Fibroblast of skin of abdomen (primary cell): ENCODE measurements at places on chromosomes 4 and X.
A peak's percentile ranks its signal among the peaks of the same experiment; 100 is the strongest.

DNA sequence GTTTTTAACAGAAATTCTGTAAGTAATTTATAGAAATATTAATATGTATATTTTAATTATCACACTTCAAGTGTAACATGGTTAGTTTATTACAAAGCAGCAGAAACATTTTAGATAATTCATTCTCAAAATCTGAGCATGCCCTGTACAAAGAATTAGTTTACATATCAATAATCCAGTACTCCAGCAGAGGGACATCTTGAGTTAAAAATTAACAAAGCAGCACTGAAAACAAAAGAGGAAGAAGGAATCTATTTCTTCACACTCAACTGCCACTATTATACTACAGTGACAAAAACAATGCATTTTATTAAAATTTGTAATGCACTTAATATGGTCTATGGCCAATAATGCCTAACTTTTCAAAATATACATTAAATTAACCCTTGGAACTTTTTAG, 179.1 kb upstream of the KLHL4 start:
- no peak for DNase-seq

GRCh38 chrX:7444967-7445366, 297.0 kb upstream of the PUDP start:
- no peak for DNase-seq

DNA sequence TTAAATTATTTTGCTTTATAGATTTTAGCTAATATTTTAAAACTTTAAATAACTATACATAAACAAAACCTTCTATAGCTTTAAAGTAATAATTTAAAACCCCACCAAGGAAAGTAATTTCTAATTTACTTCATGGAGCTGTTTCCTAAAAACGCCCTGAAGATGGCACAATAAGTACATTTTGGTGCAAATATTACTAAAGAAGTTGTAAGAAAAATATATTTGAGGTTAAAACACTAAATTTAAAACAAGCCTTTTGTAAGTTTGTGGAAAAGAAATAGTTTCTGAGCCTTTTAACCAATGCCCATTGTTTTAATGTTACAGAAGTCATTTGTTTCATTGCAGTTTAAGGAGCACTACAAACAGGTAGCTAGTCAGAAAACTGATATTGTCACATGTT, 137.4 kb upstream of the AGA start:
- DNase-seq, result no peak

GRCh38 chr4:36249610-36250009, 5.3 kb upstream of the ARAP2 start:
- no peak for DNase-seq

- DNase-seq, result no peak
These were observed 240.2 kb upstream of the MAGEB16 start for GRCh38 chrX:35557916-35558315.

DNA sequence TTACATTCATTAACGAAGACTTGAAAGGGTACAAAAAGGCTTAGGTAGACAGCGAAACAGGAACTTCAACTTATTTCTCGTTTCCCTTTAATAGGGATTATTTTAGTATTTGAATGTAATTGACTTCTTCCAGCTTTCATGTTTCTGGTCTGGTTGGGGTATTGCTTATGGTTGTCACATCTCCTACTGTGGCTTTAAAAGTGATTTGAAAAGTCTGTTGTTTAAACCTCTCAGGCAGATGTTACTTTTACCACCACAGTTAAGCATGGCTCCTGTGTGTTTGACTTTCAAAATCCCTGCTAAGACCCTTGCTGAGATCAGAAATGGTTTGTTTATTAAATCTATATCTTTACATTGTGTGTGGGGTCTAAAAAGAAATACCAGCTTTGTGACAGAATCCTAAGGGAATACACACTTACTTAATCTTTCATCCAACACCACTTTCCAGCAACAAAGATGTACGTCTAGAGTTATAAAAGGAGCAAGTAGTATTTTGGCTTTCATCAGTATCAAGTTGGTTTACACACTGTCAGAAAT, 661.2 kb downstream of the FAT4 start:
- no peak for DNase-seq

- no peak for DNase-seq
These were observed 32.8 kb downstream of the CEP44 start for GRCh38 chr4:174316546-174316945.

- DNase-seq, result peak; percentile 89
These were observed 1109.3 kb upstream of the LCORL start for GRCh38 chr4:19130866-19131265.

DNA sequence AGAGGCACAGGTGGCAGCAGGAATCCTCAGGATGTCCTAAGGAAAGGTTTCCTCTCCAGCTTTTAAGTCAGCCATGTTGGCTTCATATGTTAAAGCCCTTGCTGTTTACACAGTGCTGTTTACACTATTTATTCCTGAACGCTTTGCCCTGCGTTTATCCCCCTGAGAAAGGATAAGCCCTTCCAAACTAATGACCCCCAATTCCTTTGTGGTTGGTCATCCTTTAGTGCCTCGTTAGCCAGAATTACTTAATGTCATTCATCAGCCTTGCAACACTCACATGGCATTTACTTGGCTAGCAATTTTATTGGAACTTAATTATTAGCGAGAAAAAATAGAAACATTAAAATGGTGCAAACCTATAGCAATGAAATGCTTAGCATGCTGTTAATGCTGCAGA, 23.8 kb downstream of the VCX2 start:
- no peak for DNase-seq

- DNase-seq, result no peak
These were observed 1.3 kb downstream of the SPATA18 start for GRCh38 chr4:52052475-52052780.

DNA sequence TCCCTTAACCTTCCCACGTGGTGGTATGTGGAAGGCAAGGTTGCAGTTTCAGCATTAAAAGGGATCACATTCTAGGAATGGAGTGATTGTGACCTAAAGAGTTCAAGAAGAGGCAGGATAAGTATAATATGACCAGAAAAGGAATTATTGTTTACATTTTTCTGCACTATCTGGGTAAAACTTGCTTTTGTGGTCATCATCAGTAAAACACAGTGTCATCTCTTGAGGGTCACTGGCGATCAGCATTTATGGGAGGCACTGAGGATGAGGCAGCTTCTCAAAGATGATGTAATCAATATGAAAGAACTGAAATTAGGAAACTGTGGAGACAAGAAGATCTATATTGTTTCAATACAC, 88.7 kb downstream of the CFAP299 start:
- DNase-seq, result no peak

DNA sequence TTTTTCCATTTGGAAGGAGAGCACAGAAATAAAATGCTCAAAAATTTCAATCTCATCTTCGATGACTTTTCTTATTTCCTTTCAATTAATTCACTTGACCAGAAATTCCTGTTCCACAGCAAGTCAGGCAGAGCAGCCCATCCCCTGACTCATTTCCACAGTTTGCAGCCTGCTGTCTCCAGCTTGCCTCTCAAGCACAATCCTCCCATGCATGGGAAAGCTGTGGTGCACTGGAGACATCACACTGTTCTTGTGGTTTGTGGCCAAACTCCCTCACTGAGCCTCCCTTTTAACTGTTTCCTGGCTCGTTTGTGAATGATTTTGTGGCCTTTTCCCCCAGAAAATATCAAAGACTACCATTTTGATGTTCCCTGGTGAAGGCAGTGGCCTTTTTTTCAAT, 114.0 kb upstream of the ENPEP start:
- DNase-seq, result peak; percentile 89

- peak; percentile 55 for DNase-seq
These were observed 816.4 kb upstream of the FRG1 start for GRCh38 chr4:189124149-189124758.

- no peak for DNase-seq
These were observed 4.5 kb downstream of the NKX3-2 start for GRCh38 chr4:13539619-13540445.

DNA sequence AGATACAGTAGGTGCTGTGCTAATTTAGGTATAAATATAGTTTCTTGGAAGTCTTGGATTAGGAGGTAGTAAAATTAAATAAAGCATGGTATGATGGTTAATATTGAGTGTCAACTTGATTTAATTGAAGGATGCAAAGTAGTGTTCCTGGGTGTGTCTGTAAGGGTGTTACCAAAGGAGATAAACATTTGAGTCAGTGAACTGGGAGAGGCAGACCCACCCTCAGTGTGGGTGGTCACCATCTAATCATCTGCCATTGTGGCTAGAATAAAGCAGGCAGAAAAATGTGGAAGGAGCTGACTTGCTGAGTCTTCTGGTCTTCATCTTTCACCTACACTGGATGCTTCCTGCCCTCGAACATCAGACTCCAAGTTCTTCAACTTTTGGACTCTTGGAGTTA, 153.7 kb upstream of the GK2 start:
- no peak for DNase-seq

DNA sequence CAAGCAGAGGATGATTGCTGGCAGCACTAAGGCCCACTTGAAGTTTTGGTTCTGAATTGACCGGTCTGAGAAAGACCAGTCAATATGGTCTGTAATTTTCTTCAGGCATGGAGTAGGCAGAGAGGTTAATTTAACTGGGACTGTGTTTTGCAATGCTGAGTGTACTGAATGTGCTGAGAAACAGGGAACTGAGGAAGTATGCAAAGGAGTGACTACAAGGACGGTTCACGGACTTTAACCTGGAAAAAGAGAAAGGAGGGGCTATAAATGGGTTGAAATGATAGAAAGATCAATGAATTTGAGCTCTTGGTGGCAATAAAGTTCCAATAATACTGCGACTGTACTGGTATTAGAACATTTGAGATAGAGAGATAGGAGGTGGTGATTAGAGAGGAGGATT, 84.5 kb downstream of the MAGEB17 start:
- DNase-seq, result no peak

GRCh38 chr4:109801895-109802319, at the start of gene CFI:
Gene CFI (minus strand): TSS chr4:109801999. CDS start chr4:109801971, 28 bp downstream.
- peak; percentile 80 for DNase-seq

DNA sequence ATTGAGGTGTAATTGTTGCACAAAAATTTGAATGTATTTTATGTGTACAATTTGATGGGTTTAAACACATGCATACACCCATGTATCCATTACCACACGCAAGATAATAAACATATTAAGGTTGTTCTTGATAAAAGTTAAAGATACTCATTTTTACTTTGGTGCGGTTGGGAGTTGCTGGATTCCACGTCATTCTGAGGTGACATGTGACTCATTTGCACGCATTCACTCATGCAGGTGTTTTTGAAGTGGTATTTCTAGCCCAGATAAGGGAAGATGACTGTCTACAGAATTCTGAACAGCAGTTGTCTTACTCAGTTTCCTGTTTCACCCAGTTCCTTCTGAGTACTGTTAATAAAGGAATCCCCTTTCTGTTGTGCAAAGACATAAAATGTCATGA, 142.0 kb downstream of the RTL3 start:
- no peak for DNase-seq

GRCh38 chrX:12693754-12694153, 97.5 kb upstream of the PRPS2 start:
- no peak for DNase-seq

- no peak for DNase-seq
These were observed 60.1 kb downstream of the APBB2 start for GRCh38 chr4:41154010-41154813.

DNA sequence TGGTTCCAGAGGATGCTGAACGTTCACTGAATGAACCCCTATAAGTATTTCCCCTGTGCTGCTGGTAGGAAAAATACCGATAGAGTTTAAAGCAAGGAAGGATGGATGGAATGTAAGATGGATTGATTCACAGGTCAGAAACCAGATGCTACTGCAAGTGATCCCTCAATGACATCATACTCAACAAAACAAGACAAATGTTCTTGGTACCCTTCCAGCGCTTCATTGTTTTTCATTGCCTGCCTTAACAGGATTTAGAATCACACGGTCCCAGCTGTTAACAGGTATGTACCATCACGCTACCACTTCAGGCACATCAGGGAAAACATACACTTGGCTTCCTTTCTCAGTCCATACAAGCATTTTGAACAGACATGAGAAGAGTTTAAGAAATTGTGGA, 118.1 kb upstream of the TLR3 start:
- peak; percentile 79 for DNase-seq

GRCh38 chrX:136147315-136147901, at the start of gene FHL1:
Gene FHL1 (plus strand): TSS chrX:136147533.
- peak; percentile 39 for DNase-seq

- DNase-seq, result no peak
These were observed 53.9 kb upstream of the RPS6KA3 start for GRCh38 chrX:20320461-20321159.

DNA sequence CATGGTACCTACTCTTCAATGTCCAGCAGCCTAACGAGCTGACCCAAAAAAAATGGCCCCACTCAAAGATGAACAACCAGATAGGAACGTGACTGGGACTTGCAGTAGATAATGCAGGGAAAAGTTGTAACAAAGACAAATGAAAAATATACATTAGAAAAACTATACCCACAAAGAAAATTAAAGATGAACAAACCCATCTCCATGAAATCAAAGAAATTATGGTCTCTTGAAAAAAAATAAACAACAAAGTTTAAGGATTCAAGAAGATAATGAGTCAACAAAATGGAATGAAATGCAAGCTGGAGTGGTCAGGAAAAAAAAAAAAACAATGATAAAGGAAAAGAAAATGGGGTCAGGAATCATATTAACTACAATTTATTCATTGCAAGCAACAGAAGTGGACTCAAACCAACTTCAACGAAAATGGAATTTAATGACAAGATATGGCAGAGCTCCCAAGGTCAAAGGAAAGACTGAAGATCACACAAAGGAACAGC, 309.8 kb upstream of the GALNT7 start:
- no peak for DNase-seq

DNA sequence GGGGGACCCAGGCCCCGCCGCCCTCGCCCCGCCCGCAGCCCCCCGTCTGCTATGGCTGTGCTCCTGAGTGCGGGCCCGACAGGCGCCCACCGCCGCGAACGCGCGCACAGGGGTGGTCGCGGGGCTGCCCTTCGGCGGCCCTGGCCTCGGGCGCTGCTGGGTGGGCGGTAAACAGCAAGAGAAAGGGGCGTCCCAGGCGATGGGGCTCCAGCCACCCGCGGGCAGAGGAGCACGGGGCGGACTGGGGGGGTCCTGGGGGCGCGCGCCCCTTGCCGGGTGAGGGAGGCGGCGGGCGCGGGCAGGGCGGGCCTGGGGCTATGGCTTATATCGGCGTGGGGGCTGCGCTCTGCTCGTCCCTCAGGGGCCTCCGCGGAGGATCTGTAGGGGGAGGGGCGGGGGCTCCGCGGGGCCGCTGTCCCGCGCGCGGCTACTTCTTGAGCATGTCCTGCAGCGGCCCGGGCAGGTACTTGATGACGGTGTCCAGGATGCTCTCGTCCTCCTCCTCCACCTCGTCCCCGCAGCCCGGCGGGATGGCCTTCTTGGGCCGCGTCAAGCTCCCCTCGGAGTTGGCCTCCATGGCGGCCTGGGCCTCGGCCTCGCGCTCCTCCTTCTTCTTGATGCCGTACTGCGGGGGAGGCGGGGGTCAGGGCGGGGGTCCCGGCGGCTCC, 39.7 kb downstream of the CPLX1 start:
- no peak for DNase-seq

DNA sequence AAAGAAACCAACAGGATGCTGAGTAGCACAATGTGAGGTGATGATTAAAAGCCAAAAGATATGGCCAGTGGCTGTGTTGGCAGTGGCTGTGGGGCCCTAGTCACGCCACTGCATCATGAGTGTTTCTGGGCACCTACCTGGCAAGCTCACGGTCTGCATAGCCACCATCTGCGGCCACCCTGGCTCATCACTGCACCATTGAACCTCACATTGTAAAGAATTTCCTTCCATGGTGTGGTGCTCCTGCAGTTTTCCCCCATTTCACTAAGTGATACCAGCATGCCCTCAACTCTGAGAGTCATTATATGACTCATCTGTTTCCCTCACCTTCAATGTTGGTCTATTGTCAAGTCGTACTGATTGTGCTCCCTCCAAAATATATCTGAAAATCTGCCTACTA, 45.5 kb upstream of the CLNK start:
- DNase-seq, result no peak

GRCh38 chr4:13665701-13666660, 38.5 kb upstream of the BOD1L1 start:
- no peak for DNase-seq

GRCh38 chr4:61427099-61427817, 227.1 kb downstream of the ADGRL3 start:
- no peak for DNase-seq
